ENCODE measurements at places on chromosomes 1 and 21. TPM values are rescaled to one million over a fixed set of nuclear protein-coding genes. Genes with fewer than 3 reads are reported as not detected.

DNA sequence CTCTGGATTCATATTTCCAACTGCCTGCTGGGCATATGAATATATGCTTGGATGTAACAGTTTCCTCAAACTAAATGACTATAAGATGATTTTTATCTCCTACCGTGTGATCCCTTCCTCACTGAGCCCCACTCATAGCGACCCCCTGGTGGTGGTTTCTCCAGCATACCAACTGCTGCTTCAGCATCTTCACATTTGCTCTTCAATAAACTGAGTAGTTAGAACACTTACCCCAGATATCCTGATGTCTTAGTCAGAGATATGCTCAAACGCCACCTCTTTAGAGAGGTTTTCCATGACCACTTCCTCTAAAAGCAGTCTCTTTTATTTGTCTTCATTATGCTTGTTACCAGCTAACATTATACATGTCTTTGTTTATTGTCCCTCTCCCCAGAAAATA, 10.2 kb upstream of the HNRNPR start:
- DNase-seq, result no peak

- DNase-seq, result no peak
These were observed 32.6 kb upstream of the SPOCD1 start for GRCh38 chr1:31848381-31848897.

DNA sequence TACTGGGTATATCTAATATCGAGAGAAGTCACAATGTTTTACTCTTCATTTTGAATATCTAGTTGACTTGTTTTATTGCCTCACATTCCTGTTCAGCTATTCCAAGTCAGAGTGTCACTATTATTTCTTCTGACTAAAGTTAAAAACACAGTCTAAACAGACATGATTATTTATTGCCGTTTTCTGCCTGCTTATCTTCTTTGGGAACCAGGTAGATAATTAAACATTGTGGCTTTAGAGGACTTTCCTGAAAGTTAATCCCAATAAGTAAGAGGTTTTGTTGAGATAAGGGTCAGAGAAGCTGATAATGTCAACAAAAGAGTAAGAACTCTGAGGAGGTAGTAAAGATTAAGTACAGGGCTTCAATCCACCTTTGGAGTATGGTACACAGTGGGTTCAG, 53.8 kb downstream of the PCNX2 start:
- DNase-seq, result no peak

DNA sequence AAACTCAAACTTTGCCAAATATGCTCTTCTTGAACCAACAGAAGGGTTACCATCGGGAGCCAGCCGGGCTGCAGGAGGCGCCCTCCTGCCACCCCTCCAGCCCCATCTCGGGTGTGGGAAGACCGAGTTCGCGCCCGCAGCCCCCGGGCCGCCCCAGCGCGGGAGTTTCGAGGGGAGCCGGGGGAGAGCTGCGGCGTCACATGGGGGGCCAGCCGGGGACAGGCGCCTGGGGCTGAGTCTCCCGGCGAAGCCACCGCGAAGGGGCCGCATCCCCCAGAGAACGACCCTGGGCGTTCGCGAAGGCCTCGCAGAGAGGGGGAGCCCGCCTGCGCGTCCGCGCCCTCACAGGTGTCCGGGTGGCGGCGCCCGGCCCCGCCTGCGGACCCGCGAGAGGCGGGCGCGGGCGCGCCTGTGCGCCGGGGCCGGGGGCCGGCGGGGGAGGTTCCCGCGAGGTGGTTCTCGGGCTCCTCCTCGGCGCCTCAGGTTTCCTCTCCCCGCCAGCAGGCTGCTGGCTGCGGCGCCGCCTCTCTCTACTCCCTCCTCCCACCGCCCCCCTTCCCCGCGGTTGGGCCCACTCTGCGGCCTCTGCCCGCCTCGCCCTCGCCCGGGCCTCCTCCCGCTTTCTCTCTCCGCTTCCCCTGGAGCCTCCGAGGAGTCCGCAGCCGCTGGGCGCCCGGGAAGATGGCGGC, at the start of gene RAVER2:
TSS of gene RAVER2 (plus strand) at position 584 of the 689 bp plus-strand sequence. CDS start at position 682, 98 bp downstream.
- DNase-seq, result peak; percentile 81

DNA sequence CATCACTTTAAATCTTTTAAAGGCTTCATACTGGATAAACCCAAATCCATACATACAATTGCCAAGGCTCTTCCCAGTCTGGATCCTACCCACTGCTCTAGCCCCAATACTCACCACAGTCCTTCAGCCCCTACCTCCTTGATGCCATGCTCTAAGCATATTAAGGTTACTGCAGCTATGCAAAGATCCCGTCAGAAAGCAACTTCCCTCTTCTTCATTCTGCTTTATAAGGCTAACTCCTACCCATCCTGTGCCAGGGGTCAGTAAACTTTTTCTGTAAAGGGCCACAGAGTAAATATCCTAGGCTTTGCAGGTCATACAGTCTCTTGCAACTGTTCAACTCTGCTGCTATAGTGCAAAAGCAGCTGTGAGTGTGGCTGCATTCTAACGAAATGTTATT, 34.3 kb upstream of the MTF1 start:
- no peak for DNase-seq

GRCh38 chr1:166273618-166274017, 106.8 kb upstream of the FAM78B start:
- DNase-seq, result no peak

GRCh38 chr1:245537992-245538391, 383.2 kb downstream of the KIF26B start:
- DNase-seq, result no peak

GRCh38 chr1:110765640-110766335, 91.0 kb upstream of the KCNA3 start:
- peak; percentile 13 for DNase-seq

DNA sequence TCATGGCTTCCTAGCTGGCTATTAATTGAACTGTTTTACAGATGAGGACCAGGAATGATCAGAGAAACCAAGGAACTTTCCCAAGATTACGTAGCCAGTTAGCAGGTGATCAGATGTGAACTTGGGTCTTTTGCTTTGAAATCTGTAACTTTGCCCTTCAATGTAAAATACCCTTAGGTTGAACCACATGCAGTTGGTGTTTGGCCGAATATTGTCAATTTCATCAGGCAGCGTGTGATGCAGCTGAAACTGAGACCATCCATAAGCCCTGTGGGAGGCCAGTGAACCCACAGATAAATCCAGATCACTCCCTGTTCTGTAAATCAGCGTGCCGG, 150.8 kb downstream of the ETS2 start:
- no peak for DNase-seq

GRCh38 chr21:20971296-20971921, 26.8 kb upstream of the NCAM2 start:
- peak; percentile 37 for DNase-seq

DNA sequence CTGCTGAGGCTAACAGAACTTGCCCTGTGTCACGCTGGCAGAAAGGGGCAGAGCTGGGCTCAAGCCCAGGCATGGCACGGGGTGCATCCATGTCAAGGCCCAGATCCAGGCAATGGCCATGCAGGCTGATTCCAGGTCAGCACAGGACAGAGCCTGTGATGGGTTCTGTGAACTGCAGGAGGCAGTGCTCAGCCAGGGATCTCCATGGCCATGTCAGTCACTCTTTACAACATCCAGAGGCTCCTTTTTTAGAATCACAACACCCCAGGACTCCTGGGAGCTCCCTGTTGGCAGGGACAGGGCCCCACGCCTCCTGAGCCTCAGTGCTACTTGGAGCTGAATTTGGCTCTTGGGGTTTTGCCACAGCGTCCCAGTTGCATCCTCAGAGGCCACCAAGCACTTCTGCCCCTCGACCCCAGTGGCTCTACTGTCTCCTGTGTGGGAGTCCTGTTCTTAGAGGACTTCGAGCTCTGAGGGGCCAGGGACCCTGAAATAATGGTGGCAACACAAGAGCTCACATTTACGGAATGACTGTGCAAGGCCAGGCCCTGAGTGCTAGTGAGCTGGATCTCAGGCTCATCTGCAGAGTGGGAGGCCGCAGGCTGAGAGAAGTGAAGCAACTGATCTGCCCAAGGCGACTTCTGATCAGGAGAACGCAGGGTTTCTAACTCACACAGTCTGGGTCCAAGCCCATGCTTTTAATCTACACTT, 211.5 kb downstream of the TRABD2B start:
- no peak for DNase-seq

DNA sequence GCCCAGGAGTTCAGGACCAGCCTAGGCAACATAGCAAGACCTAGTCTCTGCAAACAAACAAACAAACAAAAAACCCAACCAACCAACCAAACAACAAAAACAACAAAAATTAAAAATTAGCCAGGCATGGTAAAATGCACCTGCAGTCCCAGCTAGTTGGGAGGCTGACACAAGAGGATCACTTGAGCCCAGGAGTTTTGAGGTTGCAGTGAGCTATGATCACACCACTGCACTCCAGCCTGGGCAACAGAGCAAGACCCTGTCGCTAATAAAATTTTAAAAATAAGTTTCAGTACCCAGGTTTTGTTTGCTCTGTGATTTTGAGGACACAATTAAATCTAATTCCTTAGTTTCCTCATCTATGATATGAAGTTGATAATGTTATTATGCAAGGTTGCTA, 201.3 kb downstream of the SLC45A1 start:
- no peak for DNase-seq

GRCh38 chr1:27618341-27619082, 14.6 kb upstream of the AHDC1 start:
- DNase-seq, result no peak

DNA sequence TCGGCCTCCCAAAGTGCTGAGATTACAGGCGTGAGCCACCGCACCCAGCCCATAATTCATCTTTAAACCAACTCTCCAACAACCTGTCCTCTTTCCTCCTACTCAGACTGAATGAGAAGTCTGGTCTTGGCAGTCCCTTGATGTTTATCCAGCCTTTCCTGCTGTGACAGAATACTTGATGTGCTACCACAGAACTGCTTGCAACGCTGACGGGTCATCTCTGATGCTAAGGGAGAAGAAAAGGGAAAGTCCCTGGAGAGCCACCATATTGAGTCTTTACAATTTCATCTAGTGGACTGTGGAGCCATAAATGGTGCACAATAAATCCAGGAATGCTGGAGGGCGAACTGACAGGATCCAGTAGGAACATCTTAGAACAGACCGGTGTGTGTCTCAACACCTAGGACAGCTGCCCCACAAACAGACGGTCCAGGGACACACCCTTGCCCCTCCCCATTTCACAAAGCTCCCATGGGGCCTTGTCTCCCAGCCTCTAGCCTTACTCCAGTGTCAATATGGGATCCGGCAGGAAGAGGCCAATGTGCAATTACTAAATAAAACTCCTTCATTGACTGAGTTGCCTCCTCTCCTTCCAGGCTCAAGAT, 30.7 kb downstream of the JAK1 start:
- DNase-seq, result no peak

DNA sequence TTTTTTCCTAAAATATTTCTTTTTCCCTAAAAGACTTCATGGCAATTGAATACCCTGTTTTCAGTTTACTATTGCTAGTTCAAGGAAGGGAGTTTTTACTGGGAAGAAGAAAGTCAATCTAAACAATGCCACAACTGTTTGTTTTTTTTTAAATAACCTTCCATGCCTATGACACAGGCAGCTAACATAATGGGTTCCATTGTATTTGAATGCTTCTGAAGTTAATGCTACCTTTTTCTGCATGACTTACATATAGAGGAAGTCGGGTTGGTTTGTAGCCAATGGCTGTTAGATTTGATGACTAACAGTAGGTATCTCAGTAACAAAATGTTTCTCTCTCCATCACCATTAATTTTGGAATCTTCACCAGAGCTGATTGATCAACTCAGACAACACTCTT, 134.0 kb downstream of the KIF26B start:
- no peak for DNase-seq

- no peak for DNase-seq
These were observed 61.2 kb downstream of the ST6GALNAC5 start for GRCh38 chr1:76928522-76928921.

- DNase-seq, result no peak
These were observed 25.7 kb downstream of the ERG start for GRCh38 chr21:38472412-38473108.

The OR2AK2 gene
- polyA plus RNA-seq, result not detected

The MRPL20 gene
- 111 TPM for polyA plus RNA-seq

The CCDC185 gene
- polyA plus RNA-seq, result 0.08 TPM

Measured in left kidney (tissue), 8 donors.